ENCODE measurements at places on chromosomes 12 and 14.

GRCh38 chr12:39012870-39013269 is 107.5 kb upstream of the CPNE8 start:
- no peak for DNase-seq

DNA sequence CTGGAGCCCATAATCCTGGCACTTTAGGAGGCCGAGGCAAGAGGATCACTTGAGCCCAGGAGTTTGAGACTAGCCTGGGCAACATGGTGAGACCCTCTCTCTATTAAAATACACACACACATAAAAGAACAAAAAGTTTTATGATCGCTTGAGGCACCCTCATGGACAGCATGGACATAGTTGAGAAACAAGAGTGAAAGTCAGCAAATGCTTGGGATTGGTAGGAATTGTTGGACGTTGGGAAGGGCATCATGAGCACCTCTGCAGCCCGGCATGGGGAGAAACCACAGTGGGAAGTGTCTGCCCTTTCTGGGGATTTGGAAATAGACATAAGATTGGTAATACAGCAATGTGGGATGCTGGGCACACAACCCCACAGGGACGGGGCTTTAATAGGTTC is 231.9 kb upstream of the FOXN3 start:
- no peak for DNase-seq

GRCh38 chr12:114976959-114977358 is 293.0 kb upstream of the TBX3 start:
- DNase-seq = peak; percentile 36

DNA sequence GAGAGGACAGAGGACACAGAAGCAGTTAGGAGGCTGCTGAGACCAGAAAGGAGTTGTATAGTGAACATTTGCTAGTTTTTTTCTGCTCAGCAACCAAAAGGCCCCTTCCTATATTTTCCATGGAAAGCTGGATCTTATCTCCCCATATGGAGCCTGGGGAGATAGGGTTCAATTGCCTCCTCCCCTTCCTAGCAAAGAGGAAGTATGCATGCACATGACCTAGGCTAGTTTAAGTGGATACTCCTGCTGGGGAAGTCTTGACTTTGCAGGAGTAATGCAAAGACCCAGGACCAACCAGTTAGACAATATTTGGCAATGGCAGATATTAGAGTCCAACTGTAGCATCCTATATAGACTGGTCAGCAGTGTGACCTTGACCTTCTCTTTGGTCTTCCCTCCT is 15.1 kb downstream of the CHD8 start:
- no peak for DNase-seq

- peak; percentile 18 for DNase-seq
Observed at GRCh38 chr14:33484264-33484663, 466.6 kb downstream of the EGLN3 start.

- no peak for DNase-seq
Observed at GRCh38 chr14:68195126-68195525, 375.5 kb downstream of the RAD51B start.

GRCh38 chr14:99931308-99931707 is 133.9 kb upstream of the EVL start:
- DNase-seq = no peak

DNA sequence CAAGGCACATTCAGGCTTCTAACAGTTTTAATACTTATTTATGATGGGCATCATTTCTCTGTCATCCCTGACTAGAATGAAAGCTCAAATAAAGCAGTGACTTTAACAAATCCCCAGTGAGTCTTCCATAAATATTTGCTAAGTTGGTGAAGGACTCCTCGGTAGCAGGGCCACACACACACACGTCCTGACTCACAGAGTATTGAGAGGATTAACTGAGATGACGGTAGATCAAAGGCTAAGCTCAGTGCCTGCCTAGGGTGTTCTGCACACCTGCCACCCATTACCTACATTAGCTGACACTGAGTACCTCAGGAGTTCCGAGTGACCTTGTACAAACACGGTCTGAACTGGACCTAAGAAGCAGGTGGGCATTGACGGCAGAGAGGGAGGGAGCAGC is 197.3 kb upstream of the SFSWAP start:
- DNase-seq = no peak

DNA sequence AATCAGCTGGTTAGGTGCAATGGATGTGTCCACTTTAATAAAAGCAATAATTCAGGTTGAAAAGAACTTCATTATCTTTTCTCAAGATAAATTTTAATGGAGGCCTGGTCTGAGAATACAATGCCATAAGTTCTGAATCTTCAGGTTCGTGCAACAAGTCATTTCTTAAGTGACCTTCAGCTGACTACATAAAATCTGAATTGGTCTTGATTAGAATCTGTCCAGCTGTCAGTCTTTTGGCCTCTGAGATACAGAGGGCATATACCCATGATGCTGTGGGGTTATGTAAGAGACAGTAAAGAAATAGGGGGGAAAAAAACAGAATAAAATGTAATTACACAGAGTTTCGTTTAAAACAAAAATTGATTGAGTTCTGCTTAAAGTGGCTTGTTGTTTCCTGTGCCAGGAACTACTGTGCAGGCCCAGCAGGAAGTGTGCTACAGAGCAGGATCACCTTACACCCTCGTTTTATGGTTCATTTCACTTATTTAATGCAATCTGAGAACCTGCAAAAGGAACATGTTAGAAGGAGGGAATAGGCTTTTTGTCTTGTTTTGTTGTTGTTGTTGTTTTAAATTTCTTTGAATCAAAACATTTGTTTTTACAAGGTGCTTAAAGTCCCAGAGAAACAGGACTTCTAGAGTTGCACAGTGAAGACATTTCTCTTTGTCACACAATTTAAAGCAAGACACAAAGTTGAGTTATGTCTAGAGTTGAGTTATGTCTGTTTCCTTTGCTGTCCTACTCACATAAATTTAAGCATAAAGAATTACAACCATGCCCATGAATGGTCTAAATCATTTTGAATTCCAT is 64.2 kb downstream of the LGR5 start:
- peak; percentile 7 for DNase-seq

DNA sequence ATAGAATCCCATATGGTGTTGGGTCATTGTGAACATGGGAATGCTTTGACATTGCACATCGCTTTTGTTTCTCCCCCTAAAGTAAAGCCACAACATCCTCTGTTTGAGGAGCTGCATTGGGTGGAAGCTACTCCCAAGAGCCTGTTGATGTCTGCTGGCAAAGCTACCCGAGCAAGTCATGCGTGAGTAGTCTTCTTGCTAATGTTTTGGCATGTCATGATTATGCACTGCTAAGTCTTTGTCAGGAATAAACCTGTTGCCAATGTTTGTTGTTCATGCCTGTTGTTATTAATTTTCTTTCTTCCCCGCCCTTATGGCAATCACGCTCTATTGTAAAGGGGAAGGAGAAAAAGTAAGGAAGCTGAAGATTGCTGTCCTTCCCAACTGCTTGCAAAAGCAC is 97.3 kb downstream of the EXOC5 start:
- DNase-seq = no peak

- no peak for DNase-seq
Observed at GRCh38 chr12:6080149-6081045, 44.1 kb downstream of the VWF start.

DNA sequence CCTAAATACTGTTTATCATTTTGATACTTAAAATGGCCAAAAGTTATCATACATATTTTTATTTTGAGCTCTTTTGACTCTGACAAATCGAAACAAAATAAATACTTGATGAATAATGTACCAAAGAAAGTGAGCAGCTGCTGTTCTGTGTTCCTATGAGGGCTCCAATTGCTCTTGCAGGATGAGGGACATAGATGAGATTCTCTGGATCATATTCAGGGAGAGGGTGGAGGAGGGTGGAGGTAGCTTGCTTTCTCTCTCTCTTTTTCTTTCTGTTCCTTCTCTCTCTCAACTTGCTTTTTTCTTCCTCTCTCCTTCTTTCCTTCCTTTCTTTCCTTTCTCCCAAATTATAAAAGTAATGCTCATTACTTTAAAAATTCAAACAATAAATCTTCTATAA is 8.9 kb upstream of the MYH7 start:
- DNase-seq = no peak

GRCh38 chr14:73712540-73713180 is 1.5 kb downstream of the PNMA1 start:
- peak; percentile 48 for DNase-seq

- peak; percentile 23 for DNase-seq
Observed at GRCh38 chr12:52390739-52391617, 5.5 kb upstream of the KRT84 start.

- DNase-seq = no peak
Observed at GRCh38 chr12:6049587-6049986, 74.9 kb downstream of the VWF start.

DNA sequence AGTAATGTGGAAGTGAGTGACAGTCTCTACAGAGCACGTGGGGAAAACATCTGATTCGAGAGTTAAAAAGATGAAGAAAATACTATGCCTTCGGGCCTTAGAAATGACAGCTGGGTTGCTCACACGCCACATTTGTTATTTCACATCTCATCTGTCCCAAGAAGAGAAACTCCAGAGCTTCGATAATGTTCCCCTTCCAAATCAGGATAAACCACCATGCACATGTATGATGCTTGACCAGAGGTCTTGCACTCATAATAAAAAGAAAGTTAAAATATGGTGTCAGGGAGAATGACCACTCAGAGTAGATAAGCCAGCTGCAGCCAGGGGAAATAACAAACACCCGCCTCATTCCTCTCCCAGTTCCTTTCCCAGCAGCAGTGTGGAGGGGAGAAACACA is 34.6 kb downstream of the NIN start:
- no peak for DNase-seq

- no peak for DNase-seq
Observed at GRCh38 chr12:79233341-79233781, 368.8 kb downstream of the SYT1 start.
